ENCODE measurements at places on chromosomes 2 and 18. TPM values are rescaled to one million over a fixed set of nuclear protein-coding genes. Genes with fewer than 3 reads are reported as not detected.

Gene UGT1A4
- not detected for total RNA-seq

Gene CFAP53
- total RNA-seq: not detected

- DNase-seq: no peak
Measured at GRCh38 chr2:115880558-115880957, 1438.1 kb downstream of the DPP10 start.

DNA sequence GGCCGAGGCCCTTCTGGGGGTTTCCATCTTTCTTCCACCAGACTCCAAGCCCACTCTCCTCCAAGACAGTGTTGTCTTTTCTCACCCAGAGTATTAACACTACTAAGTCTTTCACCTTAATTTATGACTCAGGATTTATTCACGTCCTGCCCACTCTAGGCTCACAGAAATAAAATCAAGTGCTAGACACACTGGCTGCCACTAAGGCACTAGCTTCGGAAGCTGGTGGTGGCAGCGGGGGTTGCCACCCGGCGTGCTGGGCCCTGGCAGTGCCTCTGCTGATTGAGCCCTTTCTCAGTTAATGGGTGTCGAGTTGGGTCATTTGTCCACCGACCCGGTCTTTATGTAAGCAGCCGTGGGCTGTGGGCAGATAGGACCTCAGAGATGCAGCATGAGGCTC lies 93.6 kb upstream of the FZD5 start:
- no peak for DNase-seq

GRCh38 chr2:47043142-47043890 lies 111.8 kb downstream of the STPG4 start:
- DNase-seq: no peak
